ENCODE measurements at places on chromosomes 2 and 18. TPM values are rescaled to one million over a fixed set of nuclear protein-coding genes. Genes with fewer than 3 reads are reported as not detected.

Gene CCDC85A
- total RNA-seq: not detected

Gene ANKRD53
- 1.4 TPM for total RNA-seq

Gene TXNL1
- 39.8 TPM for total RNA-seq

Gene MTX2
- 11.5 TPM for total RNA-seq

Gene MERTK
- total RNA-seq: 0.34 TPM

Gene GTF2A1L
- not detected for total RNA-seq

Gene ALK
- not detected for total RNA-seq

Gene GCG
- not detected for total RNA-seq

Gene UGT1A4
- total RNA-seq: not detected

Gene PDIA6
- total RNA-seq: 47.9 TPM

Gene STPG4
- total RNA-seq: 0.90 TPM

Gene NIFK
- total RNA-seq: 56.3 TPM

Measured in B cell (primary cell).